ENCODE measurements at places on chromosomes 13 and 19. TPM values are rescaled to one million over a fixed set of nuclear protein-coding genes. Genes with fewer than 3 reads are reported as not detected.

The PCP2 gene
- total RNA-seq = not detected

- no peak for DNase-seq
Measured at GRCh38 chr13:96481482-96481881, 391.6 kb downstream of the HS6ST3 start.

DNA sequence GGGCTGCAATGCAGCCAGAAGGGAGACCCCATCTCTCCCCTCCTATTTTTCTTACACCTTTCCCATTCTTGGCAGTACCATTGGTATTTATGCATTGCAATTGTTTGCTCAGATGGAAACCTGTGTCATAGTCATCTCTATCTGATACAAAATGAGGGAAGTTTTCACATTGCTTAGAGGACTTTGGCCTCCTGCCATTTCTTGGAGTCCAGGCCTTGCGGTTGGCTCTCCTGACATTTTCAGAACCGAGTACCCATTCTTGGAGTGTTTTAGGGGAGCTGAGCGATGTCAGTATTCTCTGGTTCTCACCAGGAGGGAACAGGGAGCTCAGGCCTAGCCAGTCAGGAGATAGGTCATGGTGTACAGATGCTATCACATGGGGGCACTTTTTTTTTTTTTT lies 1.5 kb downstream of the SIN3B start:
- no peak for DNase-seq

DNA sequence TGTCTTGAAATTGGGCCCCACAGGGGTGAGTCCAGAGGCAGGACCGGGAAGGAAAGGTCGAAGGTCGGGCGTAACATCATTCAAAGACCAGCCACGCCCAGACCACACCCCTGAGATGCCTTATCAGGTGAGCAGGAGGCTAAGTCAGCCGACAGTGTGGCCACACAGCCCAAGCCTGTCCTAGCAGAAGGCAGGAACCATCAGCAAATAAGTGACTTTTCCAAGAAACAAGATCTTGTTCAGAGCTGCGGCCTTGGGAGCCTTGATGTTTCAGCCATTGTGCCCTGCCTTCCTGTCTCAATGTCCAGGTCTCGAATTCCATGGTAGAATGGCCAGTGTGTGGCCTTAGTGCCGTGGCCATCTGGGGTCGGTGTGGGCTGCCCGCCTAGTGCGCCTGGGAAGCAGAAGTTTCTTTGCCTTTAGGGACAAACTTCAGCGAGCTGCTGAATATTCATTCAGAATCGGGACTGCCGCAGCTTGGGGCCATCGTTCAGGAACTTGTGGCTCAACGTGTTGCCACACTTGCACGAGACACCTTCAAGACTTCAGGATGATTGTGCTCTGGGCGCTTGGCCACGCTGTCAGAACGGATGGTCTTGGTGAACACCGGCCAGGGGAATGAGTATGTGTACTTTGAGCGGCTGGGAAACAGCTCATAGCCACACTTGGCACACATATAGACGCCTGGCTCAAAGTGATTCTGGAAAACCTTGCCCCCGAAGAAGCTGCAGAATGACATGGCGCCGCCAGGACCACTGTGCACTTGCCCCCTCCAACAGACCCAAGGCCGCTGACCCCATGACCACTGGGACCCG lies 6.1 kb upstream of the IFNL4 start:
- DNase-seq = no peak
